ENCODE measurements at places on chromosomes 1 and 21. TPM values are rescaled to one million over a fixed set of nuclear protein-coding genes. Genes with fewer than 3 reads are reported as not detected.

ATP6V1G3 gene
- total RNA-seq, result not detected

ARHGEF19 gene
- 17.7 TPM for total RNA-seq

DCST2 gene
- 0.36 TPM for total RNA-seq

ERRFI1 gene
- 26.4 TPM for total RNA-seq

BCL10 gene
- 21.9 TPM for total RNA-seq

CD5L gene
- not detected for total RNA-seq

SLC1A7 gene
- total RNA-seq, result not detected

GPR52 gene
- total RNA-seq, result 1.0 TPM

ETV3L gene
- total RNA-seq, result not detected

KIF14 gene
- 2.0 TPM for total RNA-seq

GSTM1 gene
- 17.8 TPM for total RNA-seq

AZIN2 gene
- 5.8 TPM for total RNA-seq

HSF2BP gene
- total RNA-seq, result 3.5 TPM

COL11A1 gene
- 1,042 TPM for total RNA-seq

CELA3A gene
- total RNA-seq, result not detected

DCST1 gene
- total RNA-seq, result not detected

CENPF gene
- total RNA-seq, result 19.8 TPM

KRTAP21-2 gene
- total RNA-seq, result not detected

YIPF1 gene
- total RNA-seq, result 17.2 TPM

ARHGEF16 gene
- 1.1 TPM for total RNA-seq

RHCE gene
- total RNA-seq, result 1.0 TPM

HRNR gene
- not detected for total RNA-seq

ANGPTL3 gene
- total RNA-seq, result not detected

FBLIM1 gene
- total RNA-seq, result 191 TPM

IRF6 gene
- total RNA-seq, result not detected

S100A6 gene
- total RNA-seq, result 1.4 TPM

POU3F1 gene
- total RNA-seq, result 1.6 TPM

TEX38 gene
- not detected for total RNA-seq

SLC35F3 gene
- total RNA-seq, result not detected

KRTAP19-1 gene
- total RNA-seq, result not detected

AMY2B gene
- 2.6 TPM for total RNA-seq

All from chondrocyte (in vitro differentiated cells).